ENCODE measurements at places on chromosomes 16 and 17.

DNA sequence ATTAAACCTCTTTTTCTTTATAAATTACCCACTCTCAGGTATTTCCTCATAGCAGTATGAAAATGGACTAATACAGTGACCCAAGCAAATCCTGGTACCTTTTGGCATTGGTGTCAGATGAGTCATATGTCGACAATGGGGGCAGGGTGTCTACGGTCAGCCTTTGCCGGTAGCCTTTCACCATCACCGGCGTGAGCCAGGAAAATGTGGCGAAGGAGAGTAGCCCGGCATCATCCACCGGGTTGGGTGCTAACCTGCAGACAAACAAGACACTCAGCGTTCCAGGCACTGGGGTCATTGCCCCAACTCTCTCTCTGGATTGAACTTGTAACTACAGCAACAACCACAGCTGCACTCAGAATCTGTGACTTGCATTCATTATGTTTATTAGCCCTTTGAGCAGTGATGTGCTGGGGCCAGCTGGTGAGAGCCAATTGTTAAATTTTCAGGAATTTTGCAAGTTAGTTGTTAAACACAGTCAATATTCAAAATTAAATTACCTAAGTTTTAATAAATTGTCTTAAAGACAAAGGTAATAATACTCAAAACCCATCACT, 11.9 kb downstream of the ABCC12 start:
- no peak for DNase-seq

- no peak for DNase-seq
These were observed 109.2 kb upstream of the NUDT7 start for GRCh38 chr16:77613095-77613494.

DNA sequence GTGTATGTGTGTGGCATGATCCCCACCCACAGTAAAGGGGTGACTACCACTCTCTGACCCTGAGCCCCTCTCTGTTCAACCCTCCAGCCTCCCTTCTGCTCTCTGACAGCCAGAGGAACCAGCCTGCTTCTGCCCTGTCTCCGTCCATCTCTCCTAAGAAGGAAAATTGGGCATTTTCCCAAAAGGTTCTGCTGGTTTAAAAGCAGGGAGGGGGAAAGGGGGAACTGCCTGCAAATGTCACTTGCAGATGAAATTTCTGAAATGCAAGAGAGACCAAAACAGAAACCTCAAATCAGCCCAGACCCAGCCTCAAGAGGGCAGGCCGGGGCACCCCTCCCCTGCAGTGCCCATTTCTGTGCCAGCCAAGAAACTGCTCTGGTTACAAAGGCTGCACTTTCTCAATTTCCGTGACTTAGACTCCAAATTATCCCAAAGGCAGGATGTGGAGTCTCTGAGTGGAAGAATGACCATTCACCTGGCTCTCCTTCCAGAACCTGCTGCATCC, 197.9 kb downstream of the RBFOX3 start:
- DNase-seq, result no peak

DNA sequence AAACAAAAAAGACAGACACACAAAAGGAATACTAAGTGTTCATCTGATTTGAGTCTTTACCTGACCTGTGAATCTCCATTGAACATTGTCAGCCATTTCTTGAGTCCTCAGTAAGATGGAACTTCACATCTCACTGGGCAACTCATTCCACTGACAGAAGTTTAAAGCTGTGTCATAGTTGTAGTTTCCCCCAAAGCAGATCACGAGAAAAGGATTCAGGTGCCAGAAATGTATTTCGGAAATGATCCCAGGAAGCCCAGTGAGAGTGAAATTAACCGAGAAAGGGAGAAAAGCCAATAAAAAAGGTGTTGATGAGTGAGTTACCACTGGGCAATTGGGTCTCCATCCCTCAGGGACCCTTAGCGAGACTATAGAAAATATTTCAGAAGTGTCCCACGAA, 6.5 kb downstream of the CHD9 start:
- no peak for DNase-seq

DNA sequence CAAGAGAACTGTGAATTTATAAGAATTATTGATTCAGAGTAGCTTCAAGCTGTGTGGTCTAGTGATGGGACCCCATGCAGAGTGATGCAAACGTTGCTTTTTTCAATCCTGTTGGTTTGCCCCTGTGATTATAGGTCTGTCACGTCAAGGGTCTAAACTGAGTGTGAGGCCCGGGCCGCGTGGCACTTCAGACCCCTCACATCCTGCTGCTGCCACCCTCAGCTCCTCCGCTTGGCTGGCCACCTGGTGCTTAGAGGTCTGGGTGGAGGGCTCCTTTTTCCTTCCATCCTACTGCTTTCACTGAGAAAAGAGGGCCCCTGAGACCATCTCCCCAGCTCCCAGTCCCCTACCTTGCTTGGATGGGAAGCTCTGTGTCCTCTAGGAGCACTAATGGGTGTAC, 12.0 kb downstream of the MYL4 start:
- no peak for DNase-seq

DNA sequence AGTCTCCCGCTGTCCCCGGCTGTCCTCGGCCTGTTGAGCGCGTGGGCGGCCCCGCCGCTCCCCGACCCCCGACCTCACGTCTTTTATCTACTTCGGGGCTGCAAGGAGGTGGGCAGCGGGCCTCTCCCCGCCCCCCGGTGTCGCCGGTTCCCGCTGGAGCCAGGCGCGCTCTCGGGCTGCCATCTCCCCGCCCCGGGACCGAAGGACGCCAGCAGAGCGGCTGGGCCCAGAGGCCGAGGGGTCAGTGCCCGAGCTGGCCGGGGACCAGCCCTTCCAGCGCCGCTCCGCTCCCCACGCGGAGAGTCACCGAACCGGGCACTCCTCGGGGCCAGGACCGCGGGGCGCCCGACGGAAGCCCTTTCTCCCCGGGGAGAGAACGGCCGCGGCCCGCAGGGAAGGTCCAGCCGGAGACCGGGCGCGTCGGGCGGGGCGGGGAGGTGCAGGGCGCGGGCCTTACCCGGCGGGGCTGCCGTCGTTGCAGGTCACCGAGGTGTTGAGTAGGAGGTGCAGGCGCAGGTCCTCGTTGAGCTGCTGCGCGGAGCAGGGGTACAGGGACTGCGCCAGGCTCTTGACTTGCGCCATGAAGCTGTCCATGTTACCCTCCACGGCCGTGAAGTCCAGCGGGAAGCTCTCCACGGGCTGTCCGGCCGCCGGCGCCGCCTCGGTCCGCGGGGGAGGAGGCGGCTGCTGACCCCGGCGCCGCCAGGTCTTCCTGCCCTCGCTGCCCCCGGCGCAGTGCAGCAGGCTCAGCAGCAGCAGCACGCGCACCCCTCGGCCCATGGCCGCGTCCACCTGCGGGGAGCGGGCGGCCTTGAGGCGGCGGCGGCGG, 643 bp downstream of the NOTUM start:
- DNase-seq, result no peak

DNA sequence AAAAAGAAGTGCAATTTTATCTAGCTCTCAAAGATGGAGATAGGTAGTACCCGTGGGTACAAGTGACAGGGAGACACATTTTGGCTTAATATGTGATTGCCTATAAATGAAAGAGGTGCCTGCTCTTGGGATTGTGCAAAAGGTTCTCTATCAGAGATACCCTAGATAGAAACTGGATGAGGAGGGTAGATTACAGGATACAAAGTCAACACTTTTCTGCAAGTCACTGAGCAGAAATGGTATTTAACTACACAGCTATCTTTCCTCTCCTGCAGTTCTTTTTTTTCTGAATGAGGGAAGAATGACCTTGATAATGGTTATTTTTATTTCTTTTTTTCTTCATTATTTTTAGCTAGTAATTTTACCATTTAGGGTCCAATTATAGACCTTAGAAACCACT, 67.6 kb downstream of the MMD start:
- DNase-seq, result no peak
